ENCODE measurements at places on chromosomes 6 and 20. TPM values are rescaled to one million over a fixed set of nuclear protein-coding genes. Genes with fewer than 3 reads are reported as not detected.

DNA sequence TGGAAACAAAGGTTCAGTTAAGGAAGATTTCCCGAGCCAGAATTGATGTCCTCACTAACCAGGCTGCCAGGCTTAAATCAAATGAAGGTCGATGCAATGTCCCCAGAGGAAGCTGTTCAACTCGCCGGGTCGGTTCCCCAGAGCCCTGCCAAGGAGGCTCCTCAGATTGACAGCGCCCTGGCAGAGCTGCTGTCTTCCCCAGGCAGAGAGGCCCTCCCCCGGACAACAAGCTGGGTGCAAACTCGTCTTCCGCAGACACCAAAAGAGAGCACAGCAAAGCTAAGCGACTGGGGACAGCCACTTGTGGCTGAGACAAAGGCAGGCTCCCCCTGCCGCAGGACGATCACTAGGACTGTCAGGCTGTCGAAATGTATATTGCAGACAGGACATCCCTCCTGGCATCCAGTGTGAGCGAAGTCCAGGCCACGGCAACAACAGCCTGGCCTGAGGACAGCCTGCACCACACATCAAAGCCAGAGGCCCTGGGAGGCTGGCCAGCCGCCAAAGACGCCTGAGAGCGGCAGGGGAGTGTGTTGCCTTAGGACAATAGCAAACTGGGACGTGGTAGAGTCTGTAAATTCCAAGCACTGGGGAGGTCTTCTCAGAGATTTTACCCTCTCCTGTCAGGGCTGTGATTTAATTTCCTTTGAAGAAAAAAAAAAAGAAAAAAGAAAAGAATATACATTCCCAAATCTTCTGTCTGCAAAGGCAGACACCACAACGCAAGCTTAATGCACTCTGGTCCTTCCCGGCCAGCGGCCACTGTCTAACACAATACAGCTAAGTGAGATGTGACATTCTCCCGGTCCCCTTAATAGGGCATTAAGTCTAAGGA is 99.1 kb downstream of the HIVEP2 start:
- peak overlapping the region; percentile 67 for H3K4me3 ChIP-seq
- peak overlapping the region; percentile 92 for H3K27ac ChIP-seq
- H3K4me1 ChIP-seq: peaks cover 88% of the 10 kb centered on the region
- peaks cover 13% of the 10 kb centered on the region for H3K36me3 ChIP-seq
- H3K27me3 ChIP-seq: no peaks in the 10 kb centered on the region

The MCM8 gene
- total RNA-seq: 46.6 TPM

DNA sequence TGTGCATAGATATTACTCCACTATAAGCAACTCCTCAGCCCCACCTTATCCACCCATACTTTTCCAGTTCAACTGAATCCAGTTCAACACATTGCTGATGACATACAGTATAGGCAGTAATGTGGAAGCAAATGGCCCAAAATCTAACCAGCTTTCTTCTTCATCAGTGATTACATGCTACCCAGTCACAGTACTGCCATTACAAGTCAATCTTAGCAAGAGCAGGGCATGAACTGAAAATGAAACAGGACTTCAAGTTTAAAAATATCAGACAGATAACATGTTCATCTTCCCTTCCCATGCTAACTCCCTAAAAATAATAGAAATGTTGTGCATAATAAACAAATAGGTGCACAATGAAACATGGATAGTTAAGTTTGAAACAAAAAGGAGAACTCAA is 19.2 kb downstream of the RRAGD start:
- DNase-seq: no peak
- peaks cover 3% of the 10 kb centered on the region for H3K36me3 ChIP-seq
- no peak overlapping the region for H3K27ac ChIP-seq
- H3K27me3 ChIP-seq: no peaks in the 10 kb centered on the region
- no peaks in the 10 kb centered on the region for H3K4me1 ChIP-seq
- H3K4me3 ChIP-seq: no peak overlapping the region

DNA sequence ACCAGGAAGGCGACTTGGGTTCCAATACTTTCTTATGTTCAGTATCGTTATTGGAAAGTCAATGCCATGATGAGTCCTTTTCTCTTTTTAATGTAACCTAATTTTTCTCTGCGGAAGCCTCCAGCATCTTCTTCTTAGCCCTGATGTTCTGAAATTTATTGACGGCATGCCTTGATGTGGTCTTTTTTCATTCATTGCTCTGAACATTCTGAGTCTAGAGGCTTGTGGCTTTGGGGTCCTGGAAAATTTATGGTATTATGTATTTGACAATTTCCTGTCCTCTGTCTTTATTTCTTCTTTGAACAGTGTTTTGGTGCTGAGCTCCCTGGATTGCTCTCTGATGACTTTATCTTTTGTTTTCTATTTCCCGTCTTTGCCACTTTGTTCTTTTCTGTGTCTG is 28.7 kb upstream of the MAS1 start:
- H3K36me3 ChIP-seq: no peaks in the 10 kb centered on the region
- no peak overlapping the region for H3K4me3 ChIP-seq

DNA sequence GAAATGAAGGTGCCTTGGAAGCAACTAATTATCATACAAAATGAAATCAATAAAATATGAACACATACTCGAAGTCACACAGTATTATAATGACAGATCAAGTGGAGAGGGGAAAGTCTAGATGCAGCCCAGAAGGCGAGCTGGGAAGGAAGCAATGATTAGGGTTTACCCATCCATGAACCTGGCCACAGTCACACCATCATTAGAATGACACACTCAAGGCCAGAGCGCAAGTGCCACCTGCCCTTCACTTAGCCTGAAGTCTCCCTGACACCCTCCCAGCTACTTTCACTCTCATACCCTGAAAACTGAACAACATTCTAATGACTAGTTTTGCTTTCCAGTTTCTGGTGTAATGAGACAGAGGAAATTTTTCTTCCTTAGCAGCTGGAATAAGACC is 302.8 kb upstream of the JARID2 start:
- H3K4me1 ChIP-seq: no peaks in the 10 kb centered on the region
- DNase-seq: peak; percentile 5
- H3K27ac ChIP-seq: no peak overlapping the region
- H3K36me3 ChIP-seq: no peaks in the 10 kb centered on the region
- no peaks in the 10 kb centered on the region for H3K27me3 ChIP-seq

- no peaks in the 10 kb centered on the region for H3K36me3 ChIP-seq
- H3K4me3 ChIP-seq: no peak overlapping the region
- H3K4me1 ChIP-seq: peaks cover 5% of the 10 kb centered on the region
- H3K27ac ChIP-seq: no peak overlapping the region
- no peaks in the 10 kb centered on the region for H3K27me3 ChIP-seq
These were observed 62.6 kb downstream of the GINS1 start for GRCh38 chr20:25470045-25470444.

GRCh38 chr20:36752582-36752981 is 6.7 kb upstream of the NDRG3 start:
- H3K27ac ChIP-seq: no peak overlapping the region
- DNase-seq: no peak
- H3K4me1 ChIP-seq: peaks cover 2% of the 10 kb centered on the region
- no peaks in the 10 kb centered on the region for H3K27me3 ChIP-seq
- H3K36me3 ChIP-seq: peaks cover 36% of the 10 kb centered on the region

DNA sequence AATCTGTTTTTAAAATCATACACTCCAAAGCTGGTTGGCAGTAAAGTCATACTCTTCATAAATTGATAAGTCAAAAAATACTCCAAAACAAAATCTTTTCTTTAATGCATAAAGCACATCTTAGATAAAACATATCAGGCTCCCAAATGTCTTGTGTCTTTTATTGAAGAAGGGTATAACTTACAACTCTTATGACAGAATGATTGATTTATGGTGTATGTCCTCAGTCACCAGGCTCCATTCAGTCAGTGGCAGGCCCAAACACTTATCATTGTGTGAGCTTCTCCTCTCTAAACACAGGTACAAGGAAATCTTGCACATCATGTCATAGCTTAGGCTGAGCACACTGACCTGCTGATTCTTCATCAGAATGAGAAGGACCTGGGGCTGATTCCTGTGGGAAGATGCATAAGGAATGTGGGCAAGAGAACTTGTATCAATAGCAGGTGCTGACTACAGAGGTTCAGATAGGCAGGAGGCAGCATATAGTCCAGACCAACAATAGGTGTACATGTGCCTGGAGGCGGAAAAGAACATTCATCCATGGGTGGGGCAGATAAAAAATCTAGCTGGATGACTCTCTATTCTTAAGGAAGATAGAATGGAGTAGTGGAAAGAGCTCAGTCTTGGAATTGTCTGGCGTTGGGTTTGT is 1.9 kb downstream of the CALHM5 start:
- H3K4me3 ChIP-seq: no peak overlapping the region
- DNase-seq: no peak
- no peaks in the 10 kb centered on the region for H3K4me1 ChIP-seq
- H3K27me3 ChIP-seq: peaks cover 2% of the 10 kb centered on the region
- no peak overlapping the region for H3K27ac ChIP-seq

GRCh38 chr20:19397666-19398065 is 185.2 kb downstream of the SLC24A3 start:
- no peaks in the 10 kb centered on the region for H3K4me1 ChIP-seq
- H3K27me3 ChIP-seq: no peaks in the 10 kb centered on the region
- no peak for DNase-seq
- no peak overlapping the region for H3K4me3 ChIP-seq

DNA sequence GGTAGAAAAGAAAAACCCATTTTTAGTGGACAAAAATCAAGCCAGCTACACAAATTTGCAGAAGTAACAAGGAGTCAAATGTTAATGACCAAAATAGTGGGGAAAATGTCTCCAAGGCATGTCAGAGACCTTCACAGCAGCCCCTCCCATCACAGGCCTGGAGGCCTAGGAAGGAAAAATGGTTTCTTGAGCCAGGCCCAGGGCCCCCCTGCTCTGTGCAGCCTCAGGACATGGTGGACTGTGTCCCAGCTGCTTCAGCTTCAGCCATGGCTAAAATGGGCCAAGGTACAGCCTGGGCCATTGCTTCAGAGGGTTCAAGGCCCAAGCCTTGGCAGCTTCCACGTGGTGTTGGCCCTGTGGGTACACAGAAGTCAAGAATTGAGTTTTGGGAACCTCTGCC is 82.5 kb upstream of the CLVS2 start:
- DNase-seq: no peak
- H3K4me1 ChIP-seq: no peaks in the 10 kb centered on the region
- no peak overlapping the region for H3K4me3 ChIP-seq
- H3K27ac ChIP-seq: no peak overlapping the region
- no peaks in the 10 kb centered on the region for H3K36me3 ChIP-seq

GRCh38 chr6:74409447-74409846 is 713.4 kb downstream of the CD109 start:
- no peaks in the 10 kb centered on the region for H3K36me3 ChIP-seq
- no peaks in the 10 kb centered on the region for H3K4me1 ChIP-seq
- H3K4me3 ChIP-seq: no peak overlapping the region
- no peaks in the 10 kb centered on the region for H3K27me3 ChIP-seq
- H3K27ac ChIP-seq: no peak overlapping the region
- DNase-seq: no peak

The CTSZ gene
- total RNA-seq: 17.9 TPM

GRCh38 chr6:130935978-130936377 is 108.8 kb downstream of the SMLR1 start:
- H3K4me1 ChIP-seq: no peaks in the 10 kb centered on the region
- peaks cover 1% of the 10 kb centered on the region for H3K36me3 ChIP-seq

The GJA1 gene
- not detected for total RNA-seq

DNA sequence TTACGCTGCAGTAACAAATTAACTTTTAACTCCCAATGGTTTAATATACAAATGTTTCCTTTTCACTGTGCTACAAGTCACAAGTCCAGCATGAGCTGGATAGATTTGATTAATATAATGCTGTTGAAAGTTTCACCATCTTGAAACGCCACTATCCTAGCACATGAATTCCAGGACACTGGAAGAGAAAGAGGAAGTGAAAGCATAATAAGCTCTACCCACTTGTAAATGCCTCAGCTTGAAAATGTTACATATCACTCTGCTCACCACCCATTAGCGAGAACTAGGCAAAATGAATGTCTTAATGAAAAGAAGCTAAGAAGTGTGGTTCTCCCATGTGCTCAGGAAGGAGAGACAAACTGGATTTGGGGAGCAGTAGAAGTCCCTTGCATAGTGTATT is 46.9 kb downstream of the PCSK2 start:
- no peak overlapping the region for H3K27ac ChIP-seq
- no peak for DNase-seq
- no peaks in the 10 kb centered on the region for H3K27me3 ChIP-seq

GRCh38 chr6:140581601-140582000 is 1207.2 kb upstream of the CITED2 start:
- no peak for DNase-seq
- H3K36me3 ChIP-seq: no peaks in the 10 kb centered on the region
- H3K27me3 ChIP-seq: peaks cover 9% of the 10 kb centered on the region
- no peak overlapping the region for H3K4me3 ChIP-seq
- H3K27ac ChIP-seq: no peak overlapping the region

- no peak for DNase-seq
- no peaks in the 10 kb centered on the region for H3K27me3 ChIP-seq
- H3K36me3 ChIP-seq: peaks cover 3% of the 10 kb centered on the region
- H3K27ac ChIP-seq: no peak overlapping the region
These were observed 17.4 kb upstream of the NCOA3 start for GRCh38 chr20:47484303-47484702.

The GNAS gene
- total RNA-seq: 703 TPM

DNA sequence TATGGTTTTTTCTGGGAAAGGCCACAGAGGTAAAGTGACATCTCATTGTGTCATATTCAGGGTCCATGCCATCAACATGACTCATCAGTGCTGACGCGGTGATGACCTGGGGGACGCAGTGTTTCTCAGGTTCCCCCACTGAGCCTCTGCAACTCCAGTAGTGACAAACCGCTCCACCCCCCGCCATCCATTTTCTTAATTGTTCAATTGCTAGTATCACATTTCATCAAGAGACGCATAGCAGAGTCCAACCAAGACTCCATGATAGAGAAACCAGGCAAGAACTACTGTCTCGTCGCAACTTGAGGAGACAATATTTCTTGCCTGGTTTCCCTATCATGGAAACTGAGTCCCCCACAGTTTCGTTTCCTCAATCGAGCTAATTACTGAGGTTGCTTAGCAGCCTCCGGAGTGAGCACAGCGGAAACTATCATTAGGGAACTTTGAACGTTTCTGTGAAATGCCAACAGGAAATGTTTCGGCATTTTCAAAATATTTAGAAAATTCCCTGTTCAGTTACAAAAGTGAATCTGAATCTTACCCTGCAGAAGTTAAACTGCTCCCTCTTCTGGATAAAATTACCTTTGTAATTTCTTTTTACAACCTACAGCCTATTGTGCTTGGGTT is 12.2 kb upstream of the SERPINB1 start:
- H3K27ac ChIP-seq: peak overlapping the region; percentile 100
- H3K4me1 ChIP-seq: peaks cover 67% of the 10 kb centered on the region
- H3K27me3 ChIP-seq: no peaks in the 10 kb centered on the region
- peak; percentile 98 for DNase-seq
- peak overlapping the region; percentile 59 for H3K4me3 ChIP-seq

DNA sequence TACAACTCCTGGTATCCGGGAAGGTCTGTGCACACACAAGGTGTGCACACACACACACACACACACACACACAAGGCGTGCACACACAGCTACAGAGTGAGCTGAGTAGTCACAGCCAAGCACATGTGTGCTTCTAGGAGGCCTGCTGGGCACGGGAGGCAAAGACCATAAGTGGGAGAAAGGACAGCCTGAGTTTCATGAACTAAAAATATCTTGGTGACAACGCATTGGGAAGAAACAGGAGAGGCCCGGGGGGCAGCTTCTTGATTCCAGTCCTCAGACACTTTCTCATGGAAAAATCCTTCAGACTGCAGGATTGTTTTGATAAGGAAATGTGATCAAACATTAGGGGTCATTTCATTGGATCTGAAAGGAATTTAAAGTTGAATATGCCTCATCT is 2.6 kb downstream of the TRAF3IP2 start:
- peaks cover 5% of the 10 kb centered on the region for H3K36me3 ChIP-seq
- no peak overlapping the region for H3K4me3 ChIP-seq
- DNase-seq: no peak
- no peaks in the 10 kb centered on the region for H3K27me3 ChIP-seq
- H3K27ac ChIP-seq: no peak overlapping the region
